ENCODE measurements at places on chromosomes 12 and 14. TPM values are rescaled to one million over a fixed set of nuclear protein-coding genes. Genes with fewer than 3 reads are reported as not detected.

GRCh38 chr12:117365049-117365616 lies 3.7 kb upstream of the NOS1 start:
- DNase-seq: no peak

DNA sequence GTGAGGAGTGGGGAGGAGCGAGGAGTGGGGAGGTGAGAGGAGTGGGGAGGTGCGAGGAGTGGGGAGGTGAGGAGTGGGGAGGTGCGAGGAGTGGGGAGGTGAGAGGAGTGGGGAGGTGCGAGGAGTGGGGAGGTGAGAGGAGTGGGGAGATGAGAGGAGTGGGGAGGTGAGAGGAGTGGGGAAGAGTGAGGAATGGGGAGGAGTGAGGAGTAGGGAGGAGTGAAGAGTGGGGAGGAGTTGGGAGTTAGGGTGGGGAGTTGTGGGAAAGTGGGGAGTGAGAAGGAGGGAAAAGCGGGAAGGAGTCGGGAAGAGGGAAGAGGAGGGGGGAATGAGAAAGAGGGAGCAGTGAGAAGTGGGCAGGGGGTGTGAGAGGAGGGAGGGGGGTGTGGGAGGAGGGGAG lies 86.1 kb downstream of the B4GALNT3 start:
- no peak for DNase-seq

DNA sequence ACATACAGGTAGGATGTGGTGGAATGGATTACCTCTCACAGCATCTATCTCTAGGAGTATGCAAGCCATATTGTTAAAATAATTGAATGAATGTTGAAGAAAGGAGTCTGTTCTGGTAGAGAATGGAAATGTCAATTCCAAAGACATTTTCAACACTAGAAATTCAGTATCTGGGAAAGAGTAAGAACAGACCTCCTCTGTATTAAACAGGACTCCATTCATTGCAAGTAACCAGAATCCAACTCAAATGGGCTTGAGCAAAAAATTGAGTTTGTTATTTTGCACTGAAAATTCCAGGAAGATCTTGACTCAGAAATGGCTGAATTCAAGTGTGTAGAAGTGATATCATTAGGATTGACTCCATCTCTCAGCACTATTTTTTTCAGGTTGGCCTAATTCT lies 168.1 kb downstream of the C12orf42 start:
- DNase-seq: no peak

GRCh38 chr14:95885866-95886265 lies 9.2 kb downstream of the TUNAR start:
- no peak for DNase-seq

DNA sequence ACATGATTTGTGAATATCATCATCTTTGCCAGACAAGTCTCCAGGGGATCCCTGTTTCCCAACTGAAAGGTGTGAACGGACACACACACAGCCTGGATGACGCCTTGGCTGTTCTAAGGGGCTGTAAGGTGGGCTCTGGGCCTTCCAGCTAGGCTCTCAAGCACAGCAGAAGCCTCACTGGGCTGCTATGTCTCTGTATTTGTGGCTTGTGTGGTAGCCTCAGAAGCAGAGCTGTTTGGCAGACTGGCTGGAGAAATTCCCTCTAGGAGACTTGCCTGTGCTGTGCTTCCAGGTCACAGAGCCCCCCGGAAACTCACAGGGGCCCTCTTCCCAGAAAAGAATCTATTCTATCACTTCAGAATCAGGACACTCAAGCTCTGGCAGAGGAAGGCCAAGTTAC lies 21.4 kb downstream of the OTUB2 start:
- DNase-seq: no peak

DNA sequence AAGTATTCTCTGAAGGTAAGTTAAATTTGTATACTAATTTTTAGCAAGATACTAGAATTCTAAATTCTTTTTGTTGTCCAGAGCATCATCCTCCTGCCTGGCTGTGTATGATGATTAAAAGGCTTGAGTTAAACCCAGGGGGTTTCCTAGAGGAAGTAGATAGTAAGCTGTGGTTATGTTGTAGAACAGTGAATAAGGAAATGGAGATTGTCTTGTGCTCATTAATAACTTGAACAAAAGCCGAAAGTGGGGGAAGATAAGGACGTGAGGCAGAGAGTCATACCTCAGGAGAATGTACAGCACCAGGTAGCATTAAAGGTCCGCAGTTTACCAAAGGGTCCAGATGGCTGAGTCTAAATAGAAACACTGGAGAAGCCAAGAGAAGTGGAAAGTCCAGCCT lies 42.0 kb downstream of the CKB start:
- no peak for DNase-seq

The BCL2L14 gene
- not detected for total RNA-seq

The PAPLN gene
- 2.9 TPM for total RNA-seq

The LTB4R gene
- total RNA-seq: 2.3 TPM

The KIF26A gene
- 10.1 TPM for total RNA-seq
